ENCODE measurements at places on chromosomes 4 and X.

DNA sequence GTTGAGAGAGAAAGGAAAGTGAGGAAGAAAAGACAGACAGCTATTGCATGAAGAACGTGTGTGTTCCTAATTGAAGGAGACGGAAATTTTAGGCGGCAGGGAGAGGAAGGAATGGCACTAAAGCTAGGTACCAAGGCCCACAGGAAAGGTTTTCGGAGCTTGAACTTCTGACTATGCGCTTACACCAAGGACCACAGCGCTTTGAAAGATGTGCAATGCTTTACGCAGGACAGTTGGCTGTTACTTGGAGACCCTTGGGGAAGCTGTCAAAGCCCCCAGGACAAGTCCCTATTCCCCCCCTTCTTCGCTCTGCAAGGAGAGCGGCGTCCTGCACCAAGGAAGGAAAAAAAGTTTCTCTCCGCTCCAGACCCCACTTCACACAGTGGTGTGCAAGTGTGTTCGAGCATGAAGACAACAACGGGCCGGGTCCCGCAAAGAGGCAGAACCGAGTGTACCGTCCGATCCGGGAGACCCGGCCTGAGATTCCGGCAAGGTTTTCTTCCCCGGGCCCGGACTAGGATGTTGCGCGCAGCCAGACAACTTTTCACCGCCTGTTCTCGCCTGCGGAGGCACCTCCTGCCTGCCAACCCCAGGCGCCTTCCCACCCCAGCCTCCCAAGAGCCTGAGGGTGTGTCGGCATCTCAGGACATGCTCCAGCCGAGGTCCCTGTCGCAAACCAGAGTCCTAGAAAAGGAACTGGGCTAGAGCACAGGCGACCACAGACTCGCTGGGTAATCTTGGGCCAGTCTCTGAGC, 896 bp downstream of the KDR start:
- no peak for DNase-seq

DNA sequence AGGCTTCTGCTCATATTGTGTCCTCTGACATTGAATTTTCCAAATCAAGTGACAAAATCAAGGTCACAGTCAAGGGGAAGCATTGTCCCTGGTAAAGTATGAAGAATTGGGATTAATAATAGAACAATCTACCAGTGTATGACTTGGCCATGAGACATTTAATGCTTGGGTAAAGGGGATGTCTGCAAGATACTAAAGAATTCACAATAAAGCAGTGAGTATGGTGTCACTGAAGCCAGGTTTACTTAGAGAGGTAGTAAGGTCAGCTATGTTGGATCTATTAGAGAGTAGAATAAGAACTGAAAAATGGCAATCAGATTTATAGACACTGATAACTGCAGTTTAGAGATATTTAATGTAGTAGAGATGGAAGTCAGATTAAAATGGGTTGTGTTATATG, 349.2 kb downstream of the BMPR1B start:
- DNase-seq = no peak

GRCh38 chrX:120749141-120749846, 119.4 kb upstream of the C1GALT1C1 start:
- DNase-seq = no peak

- no peak for DNase-seq
Observed at GRCh38 chr4:182944484-182945213, 27.5 kb upstream of the DCTD start.

DNA sequence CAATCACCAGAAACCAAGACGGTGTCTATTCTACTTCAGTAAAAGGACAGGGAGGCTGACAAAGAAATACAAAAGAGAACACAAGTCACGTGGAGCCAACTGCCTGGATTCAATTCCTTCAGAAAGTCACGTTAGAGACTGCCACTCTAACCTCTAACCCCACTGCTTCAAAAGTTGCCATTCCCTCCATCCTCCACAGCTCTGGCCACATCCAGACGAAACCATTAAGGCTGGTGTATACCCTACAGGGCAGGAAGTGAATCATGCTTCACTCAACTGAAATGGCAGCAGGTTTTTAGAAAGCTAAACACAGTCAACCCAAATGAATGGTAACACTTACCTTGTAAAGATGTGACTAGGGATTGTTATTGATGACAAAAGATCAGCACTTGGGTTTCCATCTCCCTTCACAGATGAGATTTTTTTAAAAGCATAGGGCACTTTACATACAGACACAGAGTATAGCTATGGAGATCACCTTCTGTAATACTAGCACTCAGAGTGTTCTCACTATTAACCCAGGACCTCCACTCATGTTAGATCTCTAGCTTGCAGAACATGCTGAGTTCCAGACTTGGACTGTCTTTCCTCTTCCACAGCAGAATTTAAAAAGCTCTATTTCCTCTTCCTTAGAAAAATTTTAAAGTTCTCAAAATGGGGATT, 37.4 kb downstream of the MAML3 start:
- no peak for DNase-seq

DNA sequence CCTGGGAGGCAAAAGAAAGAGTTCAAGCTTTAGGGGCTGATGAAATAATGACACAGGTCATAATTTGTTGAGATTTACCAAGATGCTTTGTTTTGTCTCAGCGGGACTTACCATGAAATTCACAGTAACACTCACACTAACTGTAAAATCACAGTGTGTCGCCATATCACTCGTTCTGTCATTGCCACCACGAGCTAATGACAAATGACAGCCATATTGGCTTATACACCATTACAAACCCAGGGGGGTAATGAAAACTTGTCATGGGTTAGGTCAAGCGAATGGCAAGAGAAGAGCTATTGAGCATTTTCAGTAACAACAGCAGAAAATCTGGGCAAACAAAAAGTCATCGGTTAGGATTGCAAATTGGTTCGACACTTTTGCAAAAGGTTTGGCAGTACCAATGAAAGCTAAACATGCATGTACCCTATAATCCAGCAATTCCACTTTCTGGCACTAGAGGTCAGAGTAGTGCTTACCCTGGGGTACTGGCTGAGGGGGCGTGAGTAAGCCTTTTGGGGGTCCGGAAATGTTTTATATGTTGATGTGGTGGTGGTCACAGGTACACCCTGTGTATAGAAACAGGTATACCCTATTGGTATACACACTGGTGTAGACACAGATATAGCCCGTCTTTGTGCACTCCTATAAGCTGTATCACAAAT, 83.9 kb upstream of the RAI2 start:
- no peak for DNase-seq

GRCh38 chr4:23887173-23887572, 2.7 kb downstream of the PPARGC1A start:
- DNase-seq = no peak

DNA sequence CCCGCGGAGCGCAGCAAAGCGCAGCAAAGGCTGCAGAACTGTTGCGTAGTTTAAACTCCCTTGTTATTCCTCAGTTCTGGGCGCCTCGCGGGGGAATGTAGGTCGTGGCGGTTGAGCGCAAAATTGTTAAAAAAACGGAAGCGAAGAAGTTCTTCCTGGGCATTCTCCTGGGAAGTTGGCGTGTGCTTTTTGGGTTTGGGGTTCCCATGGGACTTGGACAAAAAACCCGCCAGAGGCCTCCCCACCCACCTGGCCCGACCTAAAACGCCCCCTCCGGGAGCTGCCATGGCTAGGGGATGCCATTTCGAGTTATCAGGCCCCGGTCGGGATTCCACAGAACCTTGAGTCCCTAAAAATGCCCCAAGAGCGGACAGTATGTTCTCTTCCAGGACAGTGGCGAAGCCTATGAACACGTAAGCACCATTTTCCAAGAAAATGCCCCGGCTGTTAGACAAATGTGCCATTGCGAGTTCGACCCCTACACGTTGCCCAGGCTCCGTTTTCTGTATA, 8.9 kb downstream of the ZIC3 start:
- DNase-seq = no peak

DNA sequence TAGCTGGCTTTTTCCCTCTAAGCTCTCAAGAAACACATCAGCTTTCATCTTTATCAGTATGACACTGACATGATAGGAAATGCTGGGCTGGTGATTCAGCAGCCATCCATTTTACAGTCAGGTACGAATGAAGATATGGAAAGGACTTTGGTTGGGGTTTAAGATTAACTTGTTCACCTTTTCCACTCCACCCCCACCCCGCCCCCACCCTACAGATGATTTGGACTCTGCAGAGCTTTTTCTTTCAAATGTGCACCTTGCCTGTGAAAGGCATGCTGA, 132.6 kb downstream of the AKAP4 start:
- DNase-seq = no peak

DNA sequence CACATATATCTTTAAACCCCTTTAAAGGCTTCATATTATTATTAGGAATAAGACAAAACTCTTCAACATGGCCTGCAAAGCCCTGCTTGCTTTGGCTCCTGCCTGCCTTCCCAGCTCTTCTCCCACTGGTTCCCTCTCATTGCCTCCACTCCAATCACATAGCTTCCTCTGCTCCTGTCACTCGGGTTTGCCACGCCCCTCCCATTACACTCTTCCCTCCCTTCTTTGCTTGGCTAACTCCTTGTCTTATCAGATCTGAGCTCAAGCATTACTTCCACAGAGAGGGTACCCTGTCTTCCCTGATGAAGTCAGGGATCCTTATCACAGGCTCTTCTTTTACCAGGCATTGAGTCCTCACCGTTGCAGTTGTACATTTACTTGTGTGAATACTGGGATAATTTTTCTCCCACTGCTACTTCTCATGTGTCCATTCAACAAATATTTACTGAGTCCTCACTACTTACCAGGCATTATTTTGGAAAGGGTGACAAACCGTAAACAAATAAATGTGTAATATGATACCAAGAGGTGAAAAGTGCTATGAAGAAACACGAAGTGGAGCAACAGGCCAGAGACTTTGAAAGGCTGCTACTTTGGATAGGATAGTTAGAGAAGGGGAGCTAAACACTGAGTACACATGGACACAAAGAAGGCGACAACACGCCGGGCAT, 3.2 kb upstream of the VGLL1 start:
- DNase-seq = no peak

GRCh38 chr4:133865612-133866327, 335.8 kb downstream of the PABPC4L start:
- no peak for DNase-seq

DNA sequence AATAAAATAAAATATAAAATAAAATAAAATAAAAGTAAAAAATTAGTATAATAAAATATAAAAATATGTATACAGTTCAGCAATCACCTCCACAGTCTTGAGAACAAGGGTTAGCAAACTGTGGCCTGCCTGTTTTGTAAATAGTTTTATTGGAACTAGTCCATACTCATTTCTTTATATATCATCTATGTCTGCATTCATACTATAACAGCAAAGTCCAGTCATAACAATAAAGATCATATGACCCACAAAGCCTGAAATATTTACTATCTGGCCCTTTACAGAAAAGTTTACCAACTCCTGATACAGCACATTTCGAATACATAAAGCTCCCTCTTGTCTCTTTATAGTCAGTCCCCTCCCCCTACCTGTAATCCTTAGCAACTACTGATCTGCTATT, 111.9 kb downstream of the SLC10A6 start:
- DNase-seq = no peak

GRCh38 chr4:11732155-11732554, 303.5 kb upstream of the HS3ST1 start:
- no peak for DNase-seq

GRCh38 chr4:115274545-115274944, 161.1 kb upstream of the NDST4 start:
- DNase-seq = no peak

DNA sequence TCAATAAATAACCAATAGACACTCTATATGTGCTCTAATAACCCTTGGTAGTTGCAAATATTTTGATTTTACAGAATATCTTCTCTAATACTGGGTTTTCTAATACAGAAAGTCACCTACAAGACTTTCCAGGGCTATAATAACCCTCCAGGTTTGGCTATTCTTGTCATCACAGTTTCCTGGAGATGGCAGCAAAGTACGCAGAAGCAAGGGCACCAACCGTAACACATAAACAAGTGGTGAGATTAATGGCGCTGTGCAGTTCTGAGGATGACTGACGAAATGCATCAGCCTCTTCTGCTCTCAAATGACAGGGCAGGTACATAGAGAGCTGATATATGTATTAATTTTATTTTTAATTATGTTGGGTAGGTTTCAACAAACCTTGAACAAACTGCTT, 122.4 kb downstream of the C4orf33 start:
- DNase-seq = no peak

- no peak for DNase-seq
Observed at GRCh38 chr4:149345424-149345823, 470.2 kb downstream of the IQCM start.

Data from stimulated activated CD8-positive, alpha-beta memory T cell treated with anti-CD3 and anti-CD28 coated beads, Interleukin-4, amount 100 ng/mL, for 4 hours (primary cell).